ENCODE measurements at places on chromosomes 7 and 10. TPM values are rescaled to one million over a fixed set of nuclear protein-coding genes. Genes with fewer than 3 reads are reported as not detected.

Gene PTPN12
- 56.4 TPM for polyA plus RNA-seq

Gene MYH16
- polyA plus RNA-seq, result 0.08 TPM

Gene SPDYE5
- polyA plus RNA-seq, result 5.5 TPM

Gene RRP12
- 24.2 TPM for polyA plus RNA-seq

Gene PRPF18
- polyA plus RNA-seq, result 22.8 TPM

- no peak for DNase-seq
Measured at GRCh38 chr10:14141283-14141682, 189.4 kb downstream of the FRMD4A start.

GRCh38 chr7:25459057-25459456 is 230.8 kb upstream of the NPVF start:
- DNase-seq, result no peak

DNA sequence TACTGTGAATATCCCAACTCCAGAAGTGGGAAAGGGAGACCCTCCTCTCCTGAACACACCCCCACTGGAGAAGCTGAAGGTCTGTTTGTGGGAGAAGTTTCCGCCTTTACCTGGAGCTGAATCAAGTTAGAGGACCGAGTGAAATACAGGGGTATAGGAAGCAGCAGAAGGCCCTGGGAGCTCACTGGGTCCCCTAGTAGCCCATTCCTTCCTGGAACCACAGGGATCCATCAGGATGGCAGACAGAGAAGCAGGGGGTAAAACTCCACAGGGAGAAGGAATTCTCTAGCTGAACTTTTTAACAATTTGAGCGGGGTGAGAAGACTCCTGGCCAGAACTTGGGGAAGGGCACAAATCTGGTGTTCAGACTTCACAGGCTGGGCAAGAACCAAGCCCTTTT is 275.8 kb downstream of the GRID1 start:
- DNase-seq, result no peak

GRCh38 chr7:2993868-2994267 is 49.8 kb downstream of the CARD11 start:
- DNase-seq, result no peak

DNA sequence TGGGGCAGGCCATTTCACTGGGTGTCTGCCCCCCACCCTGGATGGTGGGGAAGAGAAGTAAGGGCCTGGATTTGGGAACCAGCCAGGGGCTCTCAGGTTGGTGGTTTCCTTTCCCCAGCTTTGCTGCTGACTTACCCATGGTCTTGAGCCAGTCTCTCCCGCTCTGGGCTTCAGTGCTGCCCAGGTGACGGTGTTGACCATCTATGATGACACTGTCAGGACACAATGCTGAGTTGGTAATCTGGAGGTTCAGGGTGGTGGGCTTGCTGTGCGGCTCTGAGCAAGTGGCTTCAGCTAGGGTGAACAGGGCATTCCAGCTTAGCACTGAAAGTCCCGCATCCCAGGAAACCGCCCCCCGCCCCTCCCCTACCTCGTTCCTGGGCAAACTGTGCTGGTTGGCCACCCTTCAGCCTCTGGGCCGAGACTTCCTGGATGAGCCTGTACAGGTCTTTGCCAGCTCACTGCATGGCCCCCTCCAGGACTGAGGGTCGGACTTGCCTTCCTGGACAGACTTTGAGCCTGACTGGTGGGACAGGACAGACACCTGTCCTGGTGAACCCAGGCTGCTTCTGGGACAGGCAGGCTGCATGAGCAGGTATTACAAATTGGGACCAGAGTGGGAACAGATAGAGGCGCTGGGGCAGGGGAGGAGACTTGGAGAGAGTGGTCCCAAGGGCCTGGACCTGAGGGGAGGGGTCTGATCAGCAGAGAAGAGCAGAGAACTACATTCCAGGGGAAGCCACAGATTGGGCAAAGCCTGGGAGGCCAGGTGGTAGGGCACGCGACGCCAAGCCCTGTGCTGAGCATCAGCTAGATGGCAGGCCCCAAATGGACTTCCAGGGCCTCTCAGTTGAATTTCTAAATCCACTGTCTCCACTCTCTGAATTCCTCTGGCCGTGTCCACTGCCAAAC is 19.9 kb upstream of the ZMIZ1 start:
- no peak for DNase-seq

- DNase-seq, result no peak
Measured at GRCh38 chr10:94005050-94005449, 11.3 kb downstream of the PLCE1 start.

DNA sequence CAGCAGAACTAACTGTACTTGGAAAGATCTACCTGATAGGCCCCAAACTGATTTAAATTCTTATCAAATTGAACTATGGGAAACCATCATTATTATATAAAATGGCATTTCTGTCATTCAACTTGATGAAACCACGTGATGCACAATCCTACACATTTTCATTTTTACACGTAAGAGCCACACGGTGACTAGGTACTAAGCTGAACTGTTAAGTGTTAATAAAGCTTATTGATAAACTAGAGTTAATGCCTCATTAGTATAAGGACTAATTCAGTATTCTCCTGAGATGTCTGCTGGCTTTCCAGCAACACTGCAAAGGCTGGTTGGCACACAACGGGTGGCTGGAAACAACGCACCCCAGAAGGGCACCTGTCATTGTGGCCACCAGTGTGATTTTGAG is 4.6 kb downstream of the NCAPG2 start:
- DNase-seq, result no peak

DNA sequence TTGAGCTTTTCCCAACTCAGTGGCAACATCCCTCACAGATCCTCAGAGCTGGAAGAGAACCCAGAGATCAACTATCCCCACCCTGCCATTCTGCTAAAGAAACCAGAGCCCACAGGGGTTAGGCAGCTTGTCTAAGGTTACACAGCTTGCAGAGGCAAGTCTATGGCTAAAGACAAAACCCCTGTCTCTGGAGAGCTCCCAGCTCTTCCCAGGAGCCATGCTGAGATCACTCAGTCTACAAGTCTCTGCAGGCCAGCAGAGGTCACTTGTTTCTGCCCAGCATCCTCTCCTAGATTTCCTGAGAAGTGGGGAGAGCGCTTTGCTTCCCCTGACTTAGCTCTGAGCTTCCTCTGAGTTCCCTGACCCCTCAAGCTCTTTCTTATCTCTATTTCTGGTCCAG is 28.5 kb upstream of the LOXL4 start:
- DNase-seq, result no peak

DNA sequence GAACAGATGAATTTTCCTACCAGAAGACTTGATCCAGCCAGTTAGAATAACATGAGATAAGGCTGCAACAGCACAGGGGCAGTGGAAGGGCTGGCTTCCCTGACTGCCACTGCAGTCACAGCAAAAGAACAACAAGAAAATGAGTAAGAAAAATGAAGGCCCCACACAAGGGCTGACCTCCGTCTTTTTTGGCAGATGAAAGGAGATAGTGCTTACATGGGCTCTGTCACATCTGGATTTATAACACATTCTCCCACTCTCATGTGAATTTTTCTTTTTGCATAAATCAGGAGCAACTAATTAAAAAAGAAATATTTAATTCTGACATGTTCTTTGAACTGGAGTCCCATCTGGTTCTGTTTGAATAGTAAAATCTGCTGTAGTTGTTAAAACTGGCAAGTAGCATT is 99.6 kb downstream of the NRP1 start:
- no peak for DNase-seq

DNA sequence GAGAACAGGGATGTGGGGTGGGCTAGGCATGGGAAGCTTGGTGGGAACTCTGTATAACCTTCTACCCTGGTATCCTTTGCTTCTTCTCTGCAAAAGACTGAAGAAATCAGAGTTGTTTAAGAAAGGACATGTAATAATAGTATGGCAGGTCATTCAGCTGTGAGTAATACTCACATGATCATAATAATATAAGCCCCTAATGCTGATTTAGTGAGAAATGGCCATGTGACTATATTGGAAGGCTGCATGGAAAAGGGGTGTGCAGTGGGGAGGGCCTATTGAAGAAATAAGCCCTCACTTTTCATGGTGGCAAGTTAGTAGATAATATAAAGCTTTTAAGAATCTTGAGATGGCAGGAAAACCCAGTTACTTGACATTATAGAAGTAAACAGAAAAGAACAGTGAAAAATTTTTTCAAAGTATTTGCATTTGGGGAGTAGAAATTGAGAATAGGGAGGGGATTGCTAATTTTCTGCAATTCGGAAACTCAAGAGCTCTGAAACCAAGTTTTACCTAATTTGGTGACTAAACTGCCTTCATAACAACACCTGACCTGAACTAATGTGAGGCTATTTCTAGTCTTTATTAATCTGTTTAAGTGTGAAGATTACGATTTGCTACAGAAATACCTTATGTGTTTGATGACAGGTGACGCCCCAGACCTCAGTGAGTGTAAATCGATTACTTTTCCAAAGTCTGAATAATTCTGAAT is 44.4 kb downstream of the ATXN7L1 start:
- no peak for DNase-seq

DNA sequence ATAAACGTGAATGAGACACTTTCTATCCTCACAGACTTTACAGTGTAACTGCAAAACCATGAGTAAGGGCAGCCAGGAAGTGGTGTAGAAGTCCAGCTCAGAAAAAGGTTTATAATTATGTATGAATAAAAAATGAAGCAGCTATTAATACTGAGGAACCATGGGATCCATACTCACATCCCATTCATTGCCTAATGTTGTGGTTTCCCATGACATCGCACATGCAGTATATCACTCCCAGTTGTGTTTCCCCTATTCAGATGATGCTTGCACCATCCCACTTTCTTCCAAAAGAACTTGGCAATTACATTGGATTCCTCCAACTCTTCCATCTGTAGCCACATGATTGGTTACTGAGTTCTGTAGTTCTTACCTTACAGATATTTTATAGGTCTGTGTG is 74.5 kb upstream of the SEMA3D start:
- DNase-seq, result no peak

- peak; percentile 53 for DNase-seq
Measured at GRCh38 chr10:5976512-5977470, 552 bp downstream of the IL15RA start.

- no peak for DNase-seq
Measured at GRCh38 chr10:6621536-6621935, 41.5 kb upstream of the PRKCQ start.

DNA sequence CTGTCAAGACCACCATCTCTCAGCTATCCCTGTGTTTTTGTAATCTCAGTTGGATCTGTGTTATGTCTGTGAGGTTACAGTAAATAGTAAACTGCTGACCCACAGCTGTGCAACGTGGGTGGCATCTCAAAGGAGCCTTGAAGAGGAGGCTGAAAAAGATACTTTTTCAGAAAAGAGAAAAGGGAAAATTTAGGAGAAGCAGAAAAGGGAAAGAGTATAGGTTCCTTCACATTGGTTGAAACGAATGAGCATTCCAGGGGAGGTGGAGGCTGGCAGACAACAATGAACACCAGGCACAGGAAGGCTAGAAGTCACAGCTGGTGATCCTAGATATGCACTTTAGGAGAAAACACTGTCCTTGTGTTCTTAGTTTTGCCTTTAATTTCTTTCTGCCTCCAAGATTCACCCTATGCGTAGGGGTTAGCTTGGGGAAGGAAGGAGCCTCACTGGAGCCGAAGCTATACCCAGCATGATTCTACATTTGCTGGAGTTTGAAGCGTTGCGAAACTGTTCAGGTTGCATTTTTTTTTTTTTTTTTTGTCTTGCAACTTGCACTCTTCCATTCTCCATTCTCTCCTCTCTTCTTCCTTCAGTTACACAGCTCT is 18.3 kb downstream of the CPED1 start:
- DNase-seq, result no peak

DNA sequence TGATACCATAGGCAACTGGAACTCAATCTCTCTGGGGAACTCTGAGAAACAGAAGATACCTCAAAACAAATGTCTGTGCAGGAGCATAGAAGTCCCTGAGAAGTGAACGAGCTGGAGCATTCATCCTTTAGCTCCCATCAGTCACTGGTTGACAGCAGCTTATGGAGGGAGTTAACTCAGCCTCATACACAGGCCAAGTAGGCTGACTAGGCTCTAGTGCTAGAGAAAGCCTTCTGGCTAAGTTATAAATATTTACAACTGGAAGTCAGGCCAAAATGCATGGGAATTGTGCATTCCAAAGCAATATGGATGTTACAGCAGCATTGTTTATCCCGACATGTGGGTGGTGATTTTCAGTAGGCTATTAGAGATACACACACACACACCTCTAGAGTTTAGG is 66.5 kb downstream of the ANK3 start:
- DNase-seq, result no peak
